ENCODE measurements at places on chromosomes 1 and 21.
A peak's percentile ranks its signal among the peaks of the same experiment; 100 is the strongest.

GRCh38 chr21:37628362-37628761 is 261.8 kb downstream of the DYRK1A start:
- no peak for DNase-seq

DNA sequence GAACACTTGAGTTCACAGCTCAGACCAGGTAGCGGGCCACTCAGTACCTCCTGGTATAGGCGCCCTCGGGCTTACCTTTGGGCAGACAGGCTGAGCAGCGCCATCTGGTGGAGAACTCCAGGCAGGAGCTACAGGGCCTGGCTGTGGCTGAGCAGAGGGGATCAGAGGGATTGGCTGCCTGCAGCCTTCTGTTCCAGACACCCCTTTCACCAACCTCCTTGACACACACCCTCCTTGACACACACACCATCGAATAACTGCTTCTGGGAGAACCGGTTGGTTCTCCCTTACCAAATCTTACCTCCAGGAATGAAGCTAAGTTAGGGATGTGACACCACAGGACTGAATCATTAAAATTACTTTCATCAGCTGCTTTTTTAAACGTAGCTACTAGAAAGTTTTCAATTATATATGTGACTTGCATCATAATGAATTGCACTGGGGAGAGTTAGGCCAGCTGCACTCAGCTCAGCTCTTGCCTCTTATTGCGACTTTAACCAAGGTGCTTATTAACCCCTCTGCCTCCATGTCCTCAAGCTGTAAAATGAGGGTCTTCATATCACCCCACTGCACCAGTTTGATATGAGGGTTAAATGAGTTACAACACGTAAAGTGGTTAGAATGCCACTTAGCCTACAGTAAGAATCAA is 6.6 kb downstream of the LIN28A start:
- DNase-seq, result peak; percentile 34

DNA sequence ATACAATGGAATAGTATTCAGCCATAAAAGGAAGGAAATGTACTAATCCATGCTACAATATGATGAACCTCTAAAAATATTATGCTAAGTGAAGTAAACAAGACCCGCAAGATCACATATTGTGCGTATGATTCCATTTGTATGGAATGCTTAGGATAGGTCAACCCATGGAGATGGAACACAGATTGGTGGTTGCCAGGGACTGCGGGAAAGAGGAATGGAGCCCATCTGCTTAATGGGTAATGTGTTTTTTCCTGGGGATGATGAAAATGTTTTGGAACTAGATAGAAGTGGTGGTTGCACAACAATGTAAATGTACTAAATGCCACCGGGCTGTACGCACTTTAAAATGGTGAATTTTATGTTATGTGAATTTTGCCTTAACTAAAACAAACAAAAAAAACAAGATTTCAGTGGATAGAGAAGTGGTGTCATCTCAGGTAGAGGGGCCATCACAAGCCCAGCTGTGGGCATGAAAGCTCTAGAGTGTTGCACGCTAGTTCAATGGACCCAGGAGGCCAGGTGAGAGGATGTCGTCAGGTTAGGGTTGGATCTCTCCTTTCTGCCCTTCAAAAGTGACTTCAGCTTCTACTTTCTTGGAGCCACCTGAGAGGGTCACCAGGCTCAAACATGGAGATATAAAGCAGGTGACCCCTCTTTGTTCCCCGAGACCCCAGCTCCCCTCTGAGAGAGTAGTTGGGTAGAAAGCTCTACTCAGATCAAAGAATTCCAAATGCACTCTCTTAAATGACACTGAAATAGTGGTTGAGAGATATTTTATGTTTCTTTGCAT is 2.5 kb downstream of the C1orf115 start:
- no peak for DNase-seq

GRCh38 chr21:45555557-45556301 is 13.5 kb upstream of the SLC19A1 start:
- no peak for DNase-seq

DNA sequence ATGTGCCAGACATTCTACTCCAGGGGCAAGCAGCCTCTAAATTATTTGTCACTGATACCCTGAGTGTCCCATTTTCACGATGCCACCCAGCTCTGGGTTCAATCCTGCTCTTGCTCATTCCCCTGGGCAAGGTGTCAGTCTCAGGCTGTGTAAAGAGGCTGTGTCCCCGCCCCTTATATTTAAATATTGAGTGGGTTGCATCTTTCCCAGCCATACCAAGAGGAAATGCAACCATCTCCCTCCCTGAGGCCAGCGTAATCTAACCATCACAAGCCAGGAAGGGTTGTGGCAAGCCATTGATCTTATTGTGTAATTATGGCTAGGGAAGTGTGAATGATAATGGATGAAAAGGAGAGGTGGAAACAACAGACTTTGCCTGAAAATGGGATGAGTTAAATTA is 54.7 kb upstream of the CLDN14 start:
- no peak for DNase-seq

- DNase-seq, result no peak
Measured at GRCh38 chr21:16678429-16679160, 834.2 kb upstream of the CXADR start.

DNA sequence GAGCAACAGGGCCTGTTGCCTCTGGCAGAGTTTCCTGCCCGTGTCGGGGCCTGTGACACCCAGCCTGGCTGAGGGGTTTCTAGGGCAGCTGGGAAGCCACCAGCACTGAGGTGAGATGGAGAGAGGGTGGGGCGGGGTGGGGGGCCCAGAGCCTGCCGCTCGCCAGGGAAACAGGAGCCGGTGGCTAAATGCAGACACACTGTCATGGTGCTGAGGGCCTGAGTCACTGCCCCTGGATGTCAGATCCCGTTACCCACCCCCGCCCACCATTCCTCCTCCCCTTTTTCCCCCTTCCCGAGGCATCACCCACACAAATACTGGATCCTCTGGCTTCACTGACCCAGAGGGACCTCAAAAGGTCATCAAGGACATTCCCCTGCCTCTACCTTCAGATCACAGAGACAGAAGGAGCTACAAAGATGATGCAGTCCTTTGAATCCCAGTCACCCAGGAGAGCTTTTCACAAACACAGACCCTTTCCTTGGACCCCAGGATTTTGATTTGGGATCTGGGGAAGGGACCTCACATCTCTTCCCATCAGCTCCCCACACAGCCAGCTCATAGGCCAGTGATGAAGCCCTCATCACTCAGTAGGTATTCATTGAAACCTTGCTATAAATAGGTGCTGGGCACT is 1.9 kb upstream of the HSPB7 start:
- DNase-seq, result no peak
